Renal cortical epithelial cell (primary cell): ENCODE measurements at places on chromosomes 7 and 10.

DNA sequence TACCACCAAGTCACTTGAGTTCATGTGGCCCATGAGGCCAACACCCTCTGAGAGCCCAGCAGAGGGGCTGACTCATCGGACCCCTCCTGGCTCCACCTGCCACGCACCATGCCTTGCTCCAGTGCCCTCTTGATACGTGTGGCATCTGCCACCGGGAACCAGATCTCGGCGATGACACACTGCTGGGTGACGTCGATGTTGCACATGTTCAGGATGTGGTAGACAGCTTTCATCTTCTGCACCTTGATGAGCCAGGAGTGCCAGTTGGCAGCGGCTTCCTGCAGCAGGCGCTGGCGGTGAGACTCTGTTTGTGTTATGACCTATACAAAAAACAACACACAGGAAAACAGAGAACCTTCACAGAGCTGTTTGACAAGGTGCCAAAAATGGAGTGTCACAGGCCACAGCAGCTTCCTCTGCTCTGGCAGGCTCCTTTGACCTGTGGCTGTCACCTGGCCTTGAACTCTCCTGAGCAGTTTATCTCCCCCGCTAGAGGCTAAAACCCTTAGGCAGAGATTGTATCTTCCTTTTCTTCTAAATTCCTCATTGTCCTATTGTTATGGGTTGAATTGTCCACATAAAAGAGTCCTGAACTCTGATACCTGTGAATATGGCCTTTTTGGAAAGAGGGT is 45.2 kb upstream of the TMEM213 start:
- DNase-seq: peak; percentile 97

GRCh38 chr7:135390829-135391228 is 119.1 kb downstream of the CNOT4 start:
- no peak for DNase-seq

- peak; percentile 38 for DNase-seq
These were observed 383.8 kb downstream of the TNS3 start for GRCh38 chr7:47198159-47198558.

GRCh38 chr7:40647719-40648118 is 512.9 kb downstream of the SUGCT start:
- no peak for DNase-seq

DNA sequence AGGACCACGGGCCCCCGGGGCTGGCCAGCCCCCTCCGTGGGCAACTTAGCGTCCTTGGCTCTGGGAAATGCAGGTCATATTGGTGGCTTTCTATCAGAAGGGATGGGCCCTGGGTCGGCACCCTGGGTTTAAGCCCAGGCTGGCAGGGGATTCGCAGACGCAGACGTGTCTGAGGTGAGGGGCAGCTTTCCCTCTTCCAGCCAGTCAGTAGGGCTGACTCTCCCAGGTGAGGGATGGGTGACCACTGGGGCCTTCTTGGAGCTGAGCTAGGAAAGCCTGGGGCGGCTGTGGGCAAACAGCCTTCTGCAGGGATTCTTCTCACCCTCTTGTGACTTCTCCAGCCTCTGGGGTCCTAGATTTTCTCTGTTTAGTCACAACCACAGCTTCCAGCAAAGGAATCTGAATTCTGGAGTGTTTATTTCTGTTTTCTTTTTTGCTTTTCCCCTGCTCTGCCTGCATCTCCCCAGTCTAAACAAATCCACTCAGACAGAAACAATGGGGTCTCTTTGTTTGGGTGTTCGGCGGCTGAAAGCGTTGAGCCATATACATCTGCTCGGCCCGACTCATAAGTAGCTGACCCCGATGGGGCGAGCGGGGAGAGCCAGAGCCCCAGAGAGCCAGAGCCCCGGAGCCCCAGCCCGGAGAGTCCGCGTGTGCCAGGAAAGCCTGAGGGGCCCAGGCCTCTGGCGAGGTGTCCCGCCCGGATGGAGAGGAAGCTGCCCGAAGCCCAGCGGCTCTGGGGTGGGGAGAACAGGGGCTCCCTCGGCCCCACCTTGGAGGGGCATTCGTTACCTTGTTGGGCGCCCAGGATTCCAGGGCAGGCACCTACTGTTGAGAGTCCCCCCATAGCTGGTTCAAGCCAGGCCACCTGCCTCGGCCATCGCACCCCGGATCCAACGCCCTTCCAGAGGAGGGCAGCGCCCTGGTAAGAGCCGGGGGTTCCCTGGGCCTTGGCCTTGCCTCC is 2.0 kb downstream of the MNX1 start:
- no peak for DNase-seq

DNA sequence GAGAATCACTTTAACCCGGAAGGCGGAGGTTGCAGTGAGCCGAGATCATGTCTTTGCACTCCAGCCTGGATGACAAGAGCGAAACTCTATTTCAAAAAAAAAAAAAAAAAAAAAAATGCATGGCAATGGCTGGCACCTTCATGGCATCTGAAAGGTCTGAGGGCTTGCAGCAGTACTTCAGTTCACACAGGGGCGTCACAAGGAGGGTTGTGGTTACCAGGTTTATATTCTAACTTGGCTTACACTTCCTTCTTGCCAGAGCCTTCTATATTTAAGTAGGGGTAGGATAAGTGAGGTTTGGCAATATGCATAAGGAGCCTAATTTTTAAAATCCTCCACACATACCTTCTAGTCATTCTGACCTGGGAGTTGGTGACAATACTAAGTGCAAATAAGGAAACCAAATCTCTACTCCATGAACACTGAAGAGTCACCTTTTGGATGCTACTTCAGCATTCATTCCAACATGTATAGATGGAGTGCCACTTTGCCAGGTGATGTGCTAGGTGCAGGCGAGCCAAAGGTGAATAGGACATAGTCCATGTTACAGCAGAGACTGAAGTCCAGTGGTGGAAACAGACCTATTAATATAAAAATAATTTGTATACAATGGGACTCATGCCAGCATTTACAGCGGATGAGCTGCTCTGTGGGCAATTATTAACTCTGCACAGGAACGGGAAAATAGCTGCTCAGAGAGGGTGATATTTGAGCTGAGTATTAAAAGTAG is 57.8 kb upstream of the PDCD4 start:
- no peak for DNase-seq

GRCh38 chr7:99694201-99694911 is 14.6 kb upstream of the CYP3A5 start:
- no peak for DNase-seq

- no peak for DNase-seq
These were observed 93.6 kb upstream of the CHST15 start for GRCh38 chr10:124186956-124187355.

DNA sequence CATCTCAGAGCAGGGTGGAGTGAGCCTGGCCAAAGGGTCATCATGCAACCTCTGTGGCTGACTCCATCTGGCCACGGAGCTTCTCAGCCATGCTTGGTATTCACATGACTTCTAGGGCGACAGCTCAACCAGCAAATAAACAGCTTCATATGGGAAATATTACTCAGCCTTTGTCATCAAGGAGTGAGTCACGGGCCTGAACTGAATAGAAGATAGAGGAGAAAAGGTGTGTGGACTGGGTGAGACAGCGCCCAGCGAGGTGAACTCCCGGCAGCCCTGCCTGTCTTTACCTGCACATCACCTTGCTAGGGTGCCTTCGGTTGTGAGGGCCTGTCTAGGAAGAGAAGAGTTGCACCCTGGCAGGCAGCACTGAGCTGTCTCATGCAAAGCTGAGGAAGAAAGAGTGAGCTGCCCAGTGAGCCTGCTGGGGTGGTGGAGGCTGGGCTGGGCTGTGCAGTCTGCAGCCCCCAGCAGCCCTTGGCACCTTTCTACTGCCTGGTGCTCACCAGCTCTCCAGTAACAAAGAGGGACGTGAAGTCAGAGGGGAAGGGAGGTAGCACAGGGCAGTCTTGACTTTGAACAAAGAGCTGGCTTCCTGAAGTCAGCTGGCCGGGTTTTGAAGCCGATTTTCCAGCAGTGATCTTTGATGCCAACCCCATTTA is 114.2 kb downstream of the EGFR start:
- DNase-seq: peak; percentile 99
